ENCODE measurements at places on chromosomes 6 and 20.

DNA sequence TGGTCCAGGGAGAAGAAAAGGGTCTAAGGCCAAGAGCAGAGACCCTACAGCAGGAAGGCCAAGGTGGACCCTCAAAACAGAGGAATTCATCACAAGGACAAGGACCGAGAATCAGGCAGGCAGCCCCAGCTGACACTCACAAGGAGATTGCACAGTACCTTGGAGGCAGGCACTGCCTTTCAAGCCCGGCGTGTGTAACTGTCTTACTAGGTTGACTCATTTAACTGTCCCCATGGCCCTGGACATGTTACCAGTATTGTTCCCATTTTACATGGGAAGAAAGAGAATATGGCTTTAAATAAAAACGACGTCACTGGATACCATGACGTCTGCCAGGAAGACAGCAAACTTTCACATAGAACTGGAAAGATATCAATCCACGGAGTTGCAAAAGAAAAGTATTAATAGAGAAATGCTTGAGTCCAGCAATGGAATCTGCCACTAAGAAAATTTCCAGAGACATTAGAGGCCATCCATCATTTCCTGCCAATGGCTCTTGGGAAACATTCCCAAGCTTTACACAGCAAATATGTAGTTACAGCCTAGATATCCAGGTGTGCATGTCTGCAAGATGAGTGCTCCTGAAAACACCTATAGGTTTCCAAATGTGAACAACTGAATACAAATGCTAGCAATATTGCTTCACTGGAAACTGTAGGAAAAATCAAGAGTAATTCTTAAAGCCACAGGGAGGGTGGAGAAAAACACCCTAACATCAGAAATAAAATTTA is 111.5 kb upstream of the RPS6KA2 start:
- DNase-seq: no peak

GRCh38 chr6:110221738-110222137 is 41.5 kb downstream of the CDC40 start:
- no peak for DNase-seq

GRCh38 chr6:102717252-102717651 is 1323.7 kb downstream of the GRIK2 start:
- no peak for DNase-seq

- DNase-seq: no peak
Observed at GRCh38 chr6:84072442-84072997, 38.9 kb downstream of the MRAP2 start.
